ENCODE measurements at places on chromosomes 2 and 18.

GRCh38 chr2:29923110-29923721 is 1.8 kb upstream of the ALK start:
- peak; percentile 65 for DNase-seq

DNA sequence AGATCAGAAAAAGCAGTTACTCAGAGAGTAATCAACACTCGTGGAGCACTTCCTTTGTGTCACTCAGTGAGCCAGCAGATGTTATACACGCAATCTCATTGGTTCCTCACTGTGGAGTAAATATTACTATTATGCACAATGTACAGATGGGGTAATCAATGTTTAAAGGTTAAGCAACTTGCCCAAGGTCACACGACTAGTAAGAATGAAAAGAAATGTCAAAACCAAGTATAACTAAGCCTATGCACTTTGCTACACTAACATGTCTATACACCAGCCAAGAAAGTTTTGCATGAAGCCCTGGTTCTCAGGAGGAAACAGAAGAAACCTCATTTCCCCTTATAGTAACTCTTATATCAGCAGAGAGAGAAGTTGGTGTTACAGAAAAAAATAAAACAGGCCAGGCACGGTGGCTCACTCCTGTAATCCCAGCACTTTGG is 5.4 kb downstream of the METTL21A start:
- DNase-seq = no peak

DNA sequence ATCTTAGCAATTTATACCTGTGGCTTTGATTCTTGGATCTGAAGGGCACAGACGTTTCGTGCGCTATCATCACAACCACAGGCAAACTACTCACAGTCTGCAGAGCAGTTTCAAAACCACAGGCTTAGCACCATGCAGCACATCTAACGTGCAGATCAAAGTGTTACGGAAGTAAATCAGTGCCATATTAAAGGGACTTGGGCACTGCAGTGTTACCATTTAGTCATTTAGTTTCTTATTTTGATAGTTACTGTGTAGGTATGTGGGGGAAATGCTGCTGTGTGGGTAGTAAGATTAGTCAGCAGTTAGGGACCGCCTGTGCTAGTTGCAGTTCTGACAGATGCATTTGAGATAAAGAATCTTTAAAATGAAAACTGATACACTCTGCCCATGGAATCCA is 384.0 kb downstream of the NBAS start:
- DNase-seq = no peak

DNA sequence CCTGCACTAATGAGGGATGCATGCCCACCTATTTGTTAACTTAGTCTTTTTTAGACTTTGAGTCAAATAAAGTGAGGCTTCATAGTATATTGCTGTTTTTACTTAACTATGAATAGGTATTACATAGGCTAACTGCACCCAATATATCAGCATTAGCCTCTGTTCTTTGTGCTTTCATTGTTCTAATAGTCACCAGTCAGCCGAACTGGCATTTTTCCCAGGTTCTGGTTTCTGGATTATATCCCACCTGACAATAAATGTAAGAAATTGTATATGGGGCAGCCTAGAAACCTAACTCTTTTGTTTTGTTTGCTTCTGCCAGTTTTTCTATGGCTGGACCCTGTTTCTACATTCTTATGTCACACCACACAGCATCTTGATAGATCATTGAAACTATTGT is 1672.4 kb upstream of the LRRTM1 start:
- no peak for DNase-seq

DNA sequence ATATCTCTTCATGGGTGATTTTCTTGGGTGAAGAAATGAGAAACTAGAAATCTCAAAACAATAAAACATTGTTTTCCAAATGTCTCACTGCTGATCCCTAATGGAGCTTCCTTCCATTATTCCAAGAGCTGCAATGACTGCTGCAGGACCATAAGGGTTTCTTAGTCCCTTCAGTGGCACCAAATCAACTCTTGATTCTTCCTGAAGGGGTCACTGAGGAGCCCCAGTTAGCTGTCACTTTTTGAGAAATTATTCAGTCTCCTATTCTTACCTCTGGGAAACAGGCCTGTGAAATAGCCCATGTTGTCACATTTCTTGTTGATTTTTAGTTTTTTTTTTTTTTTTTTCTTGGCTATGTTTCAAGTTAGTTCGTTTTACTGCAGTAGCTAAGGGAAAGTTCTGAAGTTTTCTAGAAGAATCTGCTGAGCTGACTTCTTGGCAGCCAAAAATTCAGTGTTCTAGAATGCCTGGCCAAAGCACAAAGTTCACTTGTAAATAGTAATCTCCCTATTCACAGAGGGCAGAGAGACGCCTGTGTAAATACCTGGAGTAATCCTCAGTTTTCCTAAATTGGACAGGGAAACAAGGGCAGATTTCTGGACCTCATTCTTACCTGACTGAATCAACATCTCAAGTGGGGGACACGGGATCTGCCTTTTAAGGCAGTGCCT is 480.0 kb downstream of the RIT2 start:
- no peak for DNase-seq

- DNase-seq = no peak
Measured at GRCh38 chr2:224040753-224041152, 1.7 kb upstream of the SERPINE2 start.
